ENCODE measurements at places on chromosomes 1 and 21.
A peak's percentile ranks its signal among the peaks of the same experiment; 100 is the strongest.

GRCh38 chr1:119655154-119655553 lies 7.1 kb upstream of the ZNF697 start:
- no peak for DNase-seq

- no peak for DNase-seq
Observed at GRCh38 chr1:201356236-201356635, 21.2 kb downstream of the TNNT2 start.

- DNase-seq = no peak
Observed at GRCh38 chr21:34130716-34130985, 57.3 kb downstream of the MRPS6 start.

- no peak for DNase-seq
Observed at GRCh38 chr1:115412286-115412685, 74.2 kb upstream of the NGF start.

- DNase-seq = no peak
Observed at GRCh38 chr1:219041818-219042217, 131.9 kb upstream of the LYPLAL1 start.

DNA sequence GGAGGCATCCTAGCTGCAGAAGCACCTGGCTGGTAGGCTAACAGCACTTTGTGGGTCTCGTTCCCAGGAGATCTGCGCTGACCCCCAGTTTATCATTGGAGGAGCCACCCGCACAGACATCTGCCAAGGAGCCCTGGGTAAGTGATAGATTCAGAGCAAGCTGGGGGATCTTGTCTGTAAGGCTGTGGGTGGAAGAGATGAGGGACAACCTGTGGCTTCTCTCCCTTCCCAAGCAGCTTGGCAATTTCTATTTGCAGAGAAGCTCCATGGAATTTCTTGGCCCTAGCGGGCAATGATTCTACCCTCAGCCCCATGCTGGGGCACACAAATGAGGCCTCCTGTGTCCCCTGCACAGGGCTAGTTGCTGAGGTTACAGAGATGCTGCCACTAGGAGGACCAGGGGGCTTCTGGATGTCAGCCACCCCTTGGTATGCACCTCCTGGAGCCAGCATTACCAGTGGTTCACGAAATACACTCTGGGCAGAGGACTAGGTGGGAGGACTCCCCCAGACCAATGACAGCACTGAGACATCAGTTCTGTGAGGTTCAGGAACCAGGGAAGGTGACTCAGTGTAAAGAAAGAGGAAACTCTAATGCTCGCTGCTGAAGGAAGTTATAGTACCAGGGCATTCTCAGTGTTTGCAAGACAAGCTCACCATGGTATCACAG lies 5.5 kb downstream of the CAPN2 start:
- DNase-seq = peak; percentile 51

DNA sequence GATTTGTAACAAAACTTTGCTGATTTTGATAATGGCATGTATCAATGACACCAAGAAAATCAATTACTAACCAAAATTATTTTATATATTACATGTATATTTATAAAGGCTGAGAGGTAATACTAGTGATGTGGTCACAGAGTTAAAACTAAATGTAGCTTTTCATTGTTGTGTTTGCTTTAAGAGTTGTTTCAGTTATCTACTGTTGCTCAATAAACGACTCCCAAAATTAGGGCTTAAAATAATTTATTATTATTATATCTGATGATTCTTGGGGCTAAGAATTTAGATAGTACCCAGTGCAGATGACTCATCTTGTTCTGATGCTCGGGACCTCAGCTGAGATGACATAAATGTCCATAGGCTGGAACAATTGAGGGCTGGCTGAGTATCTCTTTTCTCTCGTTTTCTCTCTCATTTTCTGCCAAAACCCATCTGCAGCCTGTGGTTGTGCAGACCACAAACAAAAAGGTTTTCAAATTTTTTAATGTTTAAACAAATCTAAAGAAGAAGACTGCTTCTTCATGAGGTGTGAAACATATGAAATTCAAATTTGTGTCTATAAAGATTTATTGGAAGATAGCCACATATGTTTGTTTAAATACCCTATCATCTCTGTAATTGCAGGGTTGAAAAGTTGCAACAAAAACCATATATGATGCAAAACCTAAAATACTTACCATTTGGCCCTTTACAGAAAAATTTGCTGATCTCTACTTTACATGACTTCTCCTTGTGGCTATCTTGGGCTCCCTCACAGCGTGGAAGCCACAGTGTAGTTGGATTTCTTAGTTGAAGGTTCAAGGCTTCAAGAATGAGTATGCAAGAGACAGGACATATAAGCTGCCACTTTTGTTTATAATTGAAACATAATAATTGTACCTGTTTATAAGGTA lies 14.8 kb upstream of the PTPRC start:
- peak; percentile 65 for DNase-seq

DNA sequence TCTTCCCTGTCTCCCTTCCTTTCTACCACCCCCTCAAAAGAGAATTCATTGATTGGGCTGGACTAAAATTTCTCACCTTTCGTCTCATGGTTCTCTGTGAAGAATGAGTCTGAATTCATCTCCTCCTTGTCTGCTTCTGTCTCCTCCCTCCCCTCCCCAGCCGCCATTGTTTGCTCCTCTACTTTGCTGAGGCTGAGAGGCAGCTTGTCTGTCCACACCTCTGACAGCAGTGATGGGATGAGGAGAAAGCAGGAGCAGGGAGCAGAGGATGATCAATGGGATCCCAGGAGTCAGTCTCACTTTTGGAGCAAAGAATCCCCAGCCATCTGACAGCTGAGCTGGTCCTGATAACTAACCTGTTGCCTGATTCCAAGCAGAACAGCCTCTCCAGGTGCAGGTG lies 2.5 kb downstream of the ILDR2 start:
- DNase-seq = no peak

DNA sequence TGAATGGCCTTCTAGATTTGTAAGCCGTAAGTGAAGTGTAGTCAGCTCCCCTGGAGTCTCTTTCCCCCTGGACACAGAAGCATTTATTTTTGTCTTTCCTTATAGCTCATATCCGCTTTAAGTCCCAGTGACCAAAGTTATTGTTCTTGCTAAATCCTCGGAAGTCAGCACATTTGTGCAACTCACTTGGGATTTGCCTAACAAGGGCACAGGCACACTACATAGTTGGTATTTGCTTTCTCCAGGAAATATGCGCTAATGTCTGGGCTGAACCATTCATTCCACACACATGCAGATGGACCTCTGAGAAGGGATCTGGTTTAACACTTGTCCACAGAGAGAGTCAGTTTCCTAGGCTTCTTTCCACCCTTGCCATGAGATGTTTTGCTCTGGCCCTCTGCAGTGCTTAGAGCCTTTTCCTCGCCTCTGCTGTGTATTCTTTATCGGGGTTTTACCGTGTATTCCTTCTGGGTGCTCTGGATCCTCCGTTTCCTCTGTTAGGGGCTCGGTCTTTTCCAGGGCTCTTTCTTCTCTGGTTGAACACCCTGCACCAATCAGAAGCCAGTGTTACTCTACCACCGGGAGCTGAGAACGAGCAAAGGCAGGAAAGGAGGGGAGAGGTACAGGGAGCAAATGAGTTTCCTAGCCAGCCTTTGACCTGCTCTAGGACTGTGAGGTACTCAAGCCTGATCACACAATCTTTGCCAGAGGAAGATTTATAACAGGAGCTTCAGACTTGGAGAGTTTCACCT lies 72.4 kb downstream of the ABCA4 start:
- DNase-seq = no peak

DNA sequence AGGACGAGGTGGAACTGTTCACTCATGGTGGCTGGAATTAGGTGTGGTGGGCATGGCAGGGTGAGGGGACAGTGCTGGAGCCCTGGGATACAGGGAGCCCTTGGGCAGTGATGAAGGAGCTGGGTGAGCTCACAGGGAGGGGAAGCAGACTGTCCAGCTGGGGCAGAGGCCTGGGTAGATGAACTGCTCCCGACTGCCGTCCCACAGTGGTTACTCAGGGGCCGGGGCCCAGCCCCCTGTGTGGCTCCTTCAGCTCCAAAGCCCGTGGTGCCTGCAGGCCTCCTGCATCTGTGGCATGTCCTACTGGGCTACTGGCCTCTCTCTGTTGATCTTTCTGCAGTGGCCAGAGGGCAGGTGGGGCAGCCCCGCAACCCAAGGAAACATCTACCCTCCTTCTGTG lies 661.1 kb downstream of the NPHP4 start:
- DNase-seq = no peak

GRCh38 chr1:32014948-32015273 lies 1.2 kb downstream of the KHDRBS1 start:
- DNase-seq = peak; percentile 26

GRCh38 chr1:44664730-44665370 lies 9.4 kb downstream of the TMEM53 start:
- DNase-seq = peak; percentile 12

- DNase-seq = peak; percentile 87
Observed at GRCh38 chr1:11062965-11063401, 3.2 kb upstream of the SRM start.

GRCh38 chr1:24786191-24786590 lies 40.9 kb downstream of the CLIC4 start:
- no peak for DNase-seq

GRCh38 chr1:160640359-160641123 lies 6.3 kb downstream of the SLAMF1 start:
- DNase-seq = peak; percentile 81

DNA sequence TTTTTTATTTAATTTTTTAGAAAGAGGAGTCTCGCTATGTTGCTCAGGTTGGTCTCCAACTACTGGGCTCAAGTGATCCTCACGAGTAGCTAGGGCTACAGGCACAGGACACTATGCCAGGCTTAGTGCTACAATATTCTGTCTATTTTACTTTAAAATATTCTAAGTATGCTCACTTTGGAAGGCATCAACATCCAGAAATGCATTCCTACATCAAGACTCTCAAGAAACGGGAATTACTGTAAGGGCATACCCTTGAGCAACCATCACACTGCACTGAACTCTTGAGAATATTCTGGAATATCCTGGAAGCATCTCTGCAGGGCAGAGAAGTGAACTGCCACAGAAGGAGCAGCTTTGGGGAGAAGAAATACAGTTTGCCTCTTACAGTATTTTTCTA lies 565 bp upstream of the DMRTB1 start:
- no peak for DNase-seq

GRCh38 chr1:70666381-70667140 lies 255.5 kb downstream of the CTH start:
- DNase-seq = no peak

All from activated CD4-positive, alpha-beta T cell treated with anti-CD3 and anti-CD28 coated beads, Interleukin-2, Interleukin-6, amounts not matched to agents 100 ng/mL and 50 ng/mL, durations not matched to agents 16 hours and 8 hours (primary cell).